Stimulated activated naive CD8-positive, alpha-beta T cell treated with anti-CD3 and anti-CD28 coated beads, Interleukin-15, Interleukin-2, amounts not matched to agents 100 U/mL and 50 U/mL, for 24 hours (primary cell): ENCODE measurements at places on chromosomes 5 and 9.

- no peak for DNase-seq
Observed at GRCh38 chr5:96203761-96204160, 229.3 kb downstream of the PCSK1 start.

DNA sequence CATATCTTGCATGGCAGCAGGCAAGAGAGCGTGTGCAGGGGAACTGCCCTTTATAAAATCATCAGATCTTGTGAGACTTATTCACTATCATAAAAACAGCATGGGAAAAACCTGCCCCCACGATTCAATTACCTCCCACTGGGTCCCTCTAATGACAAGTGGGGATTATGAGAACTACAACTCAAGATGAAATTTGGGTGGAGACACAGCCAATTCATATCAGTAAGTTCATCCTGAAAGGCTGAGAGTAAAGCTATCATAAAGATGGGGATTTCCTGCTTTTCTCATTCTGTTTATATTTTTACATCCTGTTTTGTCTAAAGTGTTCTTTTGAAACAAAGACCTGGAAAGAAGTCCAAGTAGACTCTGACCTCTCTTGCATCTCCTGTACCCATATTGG lies 28.9 kb upstream of the IL33 start:
- DNase-seq: no peak

GRCh38 chr5:100777680-100778300 lies 125.3 kb downstream of the ST8SIA4 start:
- DNase-seq: no peak

DNA sequence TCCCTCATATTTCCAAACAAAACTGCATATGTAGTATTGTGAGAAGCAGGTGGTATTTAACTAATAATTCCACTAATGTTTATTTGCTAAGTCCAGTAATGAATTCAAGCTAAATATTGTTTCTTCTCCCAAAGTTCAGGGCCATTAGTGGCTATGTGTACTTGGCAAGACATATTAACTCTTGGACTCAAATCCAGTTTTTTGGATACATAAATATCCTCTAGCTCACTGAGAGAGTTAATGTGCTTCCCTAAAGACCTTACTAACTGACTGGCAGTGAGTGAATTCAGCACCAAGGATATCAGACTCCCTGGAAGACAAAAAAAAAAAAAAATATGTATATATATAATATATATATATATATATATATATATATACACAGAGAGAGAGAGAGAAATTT lies 214.1 kb downstream of the RAB3C start:
- DNase-seq: no peak

DNA sequence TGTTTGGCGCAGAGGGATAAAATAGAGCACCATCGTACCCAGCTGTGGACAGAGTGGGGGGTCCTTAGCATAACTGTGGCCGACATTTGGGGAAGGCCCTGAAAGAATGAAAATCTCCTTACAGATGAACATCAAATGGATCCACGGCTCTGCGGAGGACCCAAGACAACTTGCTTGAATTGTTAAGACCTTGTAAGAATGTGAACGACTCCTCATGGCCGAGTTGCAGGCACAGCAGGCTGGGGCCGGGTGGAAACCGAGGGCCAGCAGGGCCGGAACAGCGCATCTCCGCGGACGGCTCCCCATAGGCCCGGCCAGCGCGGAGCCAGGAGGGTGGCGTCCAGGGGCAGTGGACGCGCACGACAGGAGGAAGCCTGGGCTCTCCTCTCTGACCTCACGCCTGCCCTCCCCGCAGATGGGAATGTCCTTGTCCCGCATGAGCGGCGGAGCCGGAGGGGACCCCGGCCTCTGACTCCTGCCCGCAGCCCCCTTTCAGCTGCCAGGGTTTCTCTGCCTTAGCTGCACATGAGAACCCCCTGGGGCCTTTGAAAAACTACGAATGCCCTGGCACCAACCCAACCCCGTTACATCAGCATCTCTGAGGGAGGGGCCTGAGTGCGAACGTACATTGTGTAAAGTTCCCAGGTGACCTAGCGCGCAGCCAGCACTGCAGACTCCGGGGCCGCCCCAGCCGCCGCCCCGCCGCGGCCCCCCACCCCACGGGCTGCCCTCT lies 36.2 kb upstream of the PTCH1 start:
- DNase-seq: peak; percentile 26

DNA sequence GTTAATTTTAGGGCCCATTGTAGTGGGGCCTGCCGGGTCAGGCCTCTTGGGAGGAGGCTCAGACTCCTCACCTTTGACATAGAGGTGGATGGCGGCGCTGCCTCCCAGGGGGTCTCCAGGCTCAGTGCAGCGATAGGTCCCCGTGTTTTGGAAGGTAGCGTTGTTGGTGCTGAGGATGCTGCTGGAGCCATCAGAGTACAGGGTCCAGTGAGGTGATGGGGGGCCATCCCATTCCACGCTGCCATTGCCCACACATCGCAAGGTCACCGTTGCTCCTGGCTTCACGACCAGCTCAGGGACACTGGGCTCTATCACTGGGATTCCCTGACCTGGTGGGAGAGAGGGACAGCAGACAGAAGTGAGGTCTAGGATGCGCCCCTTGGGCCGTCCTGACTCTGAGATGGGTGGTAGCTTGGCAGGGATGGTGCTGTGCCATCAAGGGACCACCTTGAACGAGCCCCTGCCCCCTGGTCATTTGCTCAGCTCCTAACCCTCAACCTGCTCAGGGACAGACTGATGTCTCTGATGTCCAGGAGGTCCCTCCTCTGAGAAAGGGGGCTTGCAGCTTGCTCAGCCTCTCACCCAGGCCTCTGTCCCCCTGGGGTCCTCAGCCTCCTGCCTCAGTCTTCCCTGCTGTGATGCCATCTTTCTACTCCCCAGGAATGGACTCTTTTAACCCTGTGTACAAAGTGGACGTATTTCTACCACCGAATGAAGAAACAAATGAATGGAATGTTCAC lies 5.5 kb downstream of the CSF1R start:
- DNase-seq: no peak

- no peak for DNase-seq
Observed at GRCh38 chr9:134607971-134608370, 33.6 kb upstream of the COL5A1 start.

DNA sequence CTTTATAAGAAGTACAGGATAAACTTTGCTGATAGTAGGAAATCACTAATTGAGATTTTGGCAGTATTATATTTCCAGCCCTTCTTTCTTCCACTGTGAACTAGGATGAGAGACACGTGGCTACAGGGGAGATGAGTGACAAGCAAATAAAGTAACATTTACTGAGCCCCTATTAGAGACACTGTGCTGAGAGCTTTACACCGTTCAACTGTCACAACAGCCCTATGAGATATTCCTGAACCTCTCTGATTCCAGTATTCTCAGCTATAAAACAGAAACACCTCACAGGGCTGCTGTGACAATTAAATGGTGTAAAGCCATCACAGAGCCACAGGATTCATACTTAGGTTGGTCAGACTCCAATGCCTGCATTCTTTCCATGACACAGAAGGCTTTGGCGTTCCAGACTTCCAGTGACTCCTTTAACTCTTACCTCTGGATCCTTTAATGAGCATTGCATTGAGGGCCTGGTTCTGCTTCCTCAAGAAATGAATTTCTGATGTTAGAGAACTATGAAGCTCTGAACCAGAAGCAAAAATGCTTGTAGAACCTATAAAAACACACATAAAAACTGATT lies 169.0 kb downstream of the CDK5RAP2 start:
- DNase-seq: no peak

GRCh38 chr5:107616213-107616612 lies 54.5 kb downstream of the EFNA5 start:
- no peak for DNase-seq

GRCh38 chr9:71824257-71824656 lies 55.9 kb upstream of the CEMIP2 start:
- no peak for DNase-seq

- DNase-seq: no peak
Observed at GRCh38 chr9:36207546-36208012, 16.9 kb downstream of the CLTA start.

DNA sequence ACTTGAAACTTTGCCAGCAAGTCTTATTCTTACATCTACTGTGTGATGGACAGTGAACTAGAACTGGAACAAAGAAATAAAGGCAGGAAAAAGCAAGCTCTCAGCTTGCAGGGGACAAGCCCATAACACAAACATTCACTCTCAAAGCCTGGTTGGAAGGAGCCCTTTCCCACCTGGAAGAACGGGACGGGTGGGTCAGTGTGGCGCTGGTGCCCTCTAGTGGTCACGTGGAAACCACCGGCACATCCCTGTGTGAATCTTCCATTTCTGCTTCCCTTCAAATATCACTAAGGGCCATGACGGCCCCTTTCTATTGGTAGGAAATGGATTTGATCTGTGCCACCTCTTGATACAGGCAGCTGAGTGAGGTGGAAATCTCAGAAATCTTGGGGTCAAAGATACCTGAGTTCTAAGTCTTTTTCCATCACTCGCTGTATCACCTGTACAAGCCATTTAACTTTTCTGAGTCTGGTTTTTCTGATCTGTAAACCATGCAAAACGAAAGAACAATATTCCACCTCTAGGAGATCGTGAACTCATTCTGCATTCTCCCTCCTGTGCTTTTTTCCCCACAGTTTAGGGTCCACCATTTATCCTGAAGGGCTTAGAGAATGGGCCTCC lies 211.6 kb downstream of the MSX2 start:
- peak; percentile 52 for DNase-seq

DNA sequence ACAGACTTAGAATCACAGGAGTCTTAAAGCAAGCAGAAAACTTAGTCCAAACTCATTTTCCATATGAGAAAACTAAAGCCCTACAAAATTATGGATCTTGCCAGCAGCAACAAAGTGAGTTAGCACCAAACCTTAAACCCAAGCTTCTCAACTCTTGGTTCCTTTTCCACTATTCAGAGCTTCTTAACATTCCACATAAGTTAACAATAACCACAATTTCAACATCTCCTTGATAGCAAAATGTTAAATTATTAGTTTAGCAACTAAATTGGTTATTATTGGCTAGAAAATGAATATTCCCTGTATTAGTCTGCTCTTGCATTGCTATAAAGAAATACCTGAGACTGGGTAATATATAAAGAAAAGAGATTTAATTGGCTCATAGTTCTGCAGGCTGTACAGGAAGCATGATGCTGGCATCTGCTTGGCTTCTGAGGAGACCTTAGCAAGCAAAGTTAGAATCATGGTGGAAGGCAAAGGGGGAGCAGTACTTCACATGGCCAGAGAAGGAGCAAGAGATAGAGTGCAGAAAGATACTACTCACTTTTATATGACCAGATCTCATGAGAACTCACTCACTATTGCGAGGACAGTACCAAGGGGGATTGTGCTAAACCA lies 26.2 kb upstream of the ARSB start:
- no peak for DNase-seq

DNA sequence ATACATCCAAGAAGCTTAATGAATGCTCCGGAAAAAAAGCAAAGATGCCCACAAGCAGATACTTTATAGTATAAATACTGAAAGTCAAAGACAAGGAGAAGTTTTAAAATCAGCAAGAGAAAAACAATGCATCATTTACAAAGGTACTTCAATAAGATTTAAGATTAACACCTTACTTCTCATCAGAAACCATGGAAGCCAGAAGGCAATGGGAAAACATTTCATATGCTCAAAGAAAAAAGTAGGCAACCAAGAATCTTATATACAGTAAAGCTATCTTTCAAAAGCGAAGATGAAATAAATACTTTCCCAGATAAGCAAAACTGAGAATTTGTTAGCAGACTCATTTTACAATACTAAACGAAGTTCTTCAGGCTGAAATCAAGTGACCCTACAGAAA lies 51.1 kb downstream of the ABHD17B start:
- DNase-seq: no peak

DNA sequence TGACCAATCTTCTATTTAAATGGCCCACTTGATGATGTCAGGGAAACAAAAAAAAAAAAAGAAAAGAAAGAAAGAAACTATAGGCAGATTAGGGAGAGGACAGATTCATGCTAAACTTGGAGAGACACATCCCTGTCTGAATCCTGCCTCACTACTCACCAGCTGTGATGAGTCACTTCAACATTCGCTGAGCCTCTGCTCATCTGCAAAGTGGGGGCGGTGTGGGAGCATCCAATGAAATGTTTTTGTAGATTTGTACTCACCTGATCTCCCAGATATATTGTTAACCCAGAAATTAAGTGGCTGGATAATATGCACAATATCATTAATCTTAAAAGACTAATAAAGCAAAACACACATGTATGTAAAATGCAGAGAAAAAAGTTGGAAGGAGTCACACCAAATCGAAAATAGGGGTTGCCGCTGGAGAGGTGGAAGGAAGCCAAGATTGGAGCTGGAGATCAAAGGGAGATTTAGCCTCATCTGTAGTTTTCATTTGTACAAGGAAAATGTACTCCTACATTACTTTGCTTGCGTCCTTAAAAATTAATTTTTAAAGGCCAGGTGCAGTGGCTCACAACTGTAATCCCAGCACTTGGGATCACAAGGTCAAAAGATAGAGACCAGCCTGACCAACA lies 17.0 kb upstream of the ERGIC1 start:
- no peak for DNase-seq

DNA sequence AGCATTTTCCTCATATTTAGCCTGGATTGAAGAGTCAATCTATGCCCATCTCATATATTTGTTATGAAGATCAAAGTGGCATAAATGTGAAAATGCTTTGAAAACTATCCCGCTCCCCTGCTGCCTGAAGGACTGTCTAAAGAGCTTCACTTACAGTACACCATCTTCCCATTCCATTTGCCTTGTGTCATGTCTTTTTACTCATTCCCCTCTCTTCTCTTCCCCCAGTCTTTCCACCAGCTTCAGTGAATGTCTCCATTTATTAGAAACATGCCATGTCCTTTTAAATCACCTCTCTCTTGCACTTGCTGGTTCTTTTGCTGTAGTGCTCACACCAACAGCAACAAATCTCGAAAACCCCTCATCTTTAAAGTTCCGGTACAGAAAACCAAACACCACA lies 192.7 kb upstream of the SGCD start:
- DNase-seq: no peak

DNA sequence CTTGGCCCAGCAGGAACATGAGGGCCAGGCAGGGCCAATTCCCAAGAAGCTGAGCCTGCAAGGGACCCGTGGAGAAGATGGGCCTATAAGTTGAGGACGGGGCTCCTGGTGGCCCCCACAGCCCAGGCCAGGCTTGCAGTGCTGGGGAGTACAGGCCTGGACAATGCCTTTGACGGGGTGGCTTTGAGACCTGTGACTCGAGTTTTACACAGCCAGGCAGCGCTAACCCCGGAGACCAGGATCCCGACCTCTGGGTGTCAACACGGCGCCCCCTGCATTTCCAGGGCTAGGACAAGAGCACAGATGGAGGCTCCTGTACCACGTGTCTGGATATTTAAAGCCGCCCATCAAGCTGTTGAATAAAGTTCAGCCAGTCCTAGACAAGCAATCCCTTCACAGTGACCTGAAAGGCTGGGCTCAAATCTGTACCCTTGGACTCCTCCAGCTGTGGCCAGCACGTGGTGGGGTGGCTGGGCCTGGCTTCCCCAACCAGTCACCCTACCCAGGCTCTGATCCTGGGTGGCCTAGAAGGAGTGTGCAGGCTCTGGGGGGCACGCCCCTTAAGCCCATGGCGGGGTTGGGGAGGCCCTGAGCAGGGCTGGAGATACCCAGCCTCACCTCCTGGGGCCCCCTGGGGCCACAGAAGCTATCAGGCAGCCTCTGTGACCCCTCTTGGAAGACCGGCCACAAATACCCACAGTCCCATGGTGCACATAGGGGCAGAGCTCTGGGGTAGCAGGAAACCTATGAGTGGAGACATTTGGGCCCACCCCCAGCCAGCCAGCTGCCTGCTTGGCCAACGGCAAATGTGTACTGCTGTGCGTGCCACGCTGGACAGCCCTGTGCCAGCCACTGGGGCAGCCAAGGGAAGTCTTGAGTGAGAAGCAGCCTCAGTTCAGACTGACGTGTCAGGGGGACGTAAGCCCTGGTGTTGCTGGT lies 88.7 kb downstream of the NTNG2 start:
- no peak for DNase-seq

- no peak for DNase-seq
Observed at GRCh38 chr9:136516191-136516654, 29.6 kb downstream of the NOTCH1 start.

GRCh38 chr9:102038006-102038405 lies 299.6 kb upstream of the GRIN3A start:
- no peak for DNase-seq
